ENCODE measurements at places on chromosomes 7 and 10. TPM values are rescaled to one million over a fixed set of nuclear protein-coding genes. Genes with fewer than 3 reads are reported as not detected.

The NHLRC2 gene
- 4.3 TPM for polyA plus RNA-seq

The STEAP1 gene
- polyA plus RNA-seq: 23.6 TPM

The SOSTDC1 gene
- polyA plus RNA-seq: not detected

The CLRN3 gene
- 0.07 TPM for polyA plus RNA-seq

The ZMIZ2 gene
- polyA plus RNA-seq: 37.6 TPM

The UPK3B gene
- 0.19 TPM for polyA plus RNA-seq

The OR6V1 gene
- polyA plus RNA-seq: not detected

The INSYN2A gene
- polyA plus RNA-seq: 0.04 TPM

The ZNF485 gene
- 1.0 TPM for polyA plus RNA-seq

The LRRC4 gene
- 4.2 TPM for polyA plus RNA-seq

The SPACDR gene
- 1.9 TPM for polyA plus RNA-seq

The SFMBT2 gene
- polyA plus RNA-seq: 0.08 TPM

The SPDYE16 gene
- polyA plus RNA-seq: 0.03 TPM

The NPFFR1 gene
- not detected for polyA plus RNA-seq

The STEAP4 gene
- polyA plus RNA-seq: not detected

The PDZD7 gene
- 0.41 TPM for polyA plus RNA-seq

The SYT15 gene
- 0.65 TPM for polyA plus RNA-seq

The HMX3 gene
- polyA plus RNA-seq: not detected

The TMEM72 gene
- not detected for polyA plus RNA-seq

The MKI67 gene
- 12.8 TPM for polyA plus RNA-seq

The PRPS1L1 gene
- polyA plus RNA-seq: not detected

The CCDC172 gene
- not detected for polyA plus RNA-seq

The SLC39A12 gene
- polyA plus RNA-seq: not detected

All from endothelial cell of umbilical vein (primary cell).